ENCODE measurements at places on chromosomes 6 and 20.

DNA sequence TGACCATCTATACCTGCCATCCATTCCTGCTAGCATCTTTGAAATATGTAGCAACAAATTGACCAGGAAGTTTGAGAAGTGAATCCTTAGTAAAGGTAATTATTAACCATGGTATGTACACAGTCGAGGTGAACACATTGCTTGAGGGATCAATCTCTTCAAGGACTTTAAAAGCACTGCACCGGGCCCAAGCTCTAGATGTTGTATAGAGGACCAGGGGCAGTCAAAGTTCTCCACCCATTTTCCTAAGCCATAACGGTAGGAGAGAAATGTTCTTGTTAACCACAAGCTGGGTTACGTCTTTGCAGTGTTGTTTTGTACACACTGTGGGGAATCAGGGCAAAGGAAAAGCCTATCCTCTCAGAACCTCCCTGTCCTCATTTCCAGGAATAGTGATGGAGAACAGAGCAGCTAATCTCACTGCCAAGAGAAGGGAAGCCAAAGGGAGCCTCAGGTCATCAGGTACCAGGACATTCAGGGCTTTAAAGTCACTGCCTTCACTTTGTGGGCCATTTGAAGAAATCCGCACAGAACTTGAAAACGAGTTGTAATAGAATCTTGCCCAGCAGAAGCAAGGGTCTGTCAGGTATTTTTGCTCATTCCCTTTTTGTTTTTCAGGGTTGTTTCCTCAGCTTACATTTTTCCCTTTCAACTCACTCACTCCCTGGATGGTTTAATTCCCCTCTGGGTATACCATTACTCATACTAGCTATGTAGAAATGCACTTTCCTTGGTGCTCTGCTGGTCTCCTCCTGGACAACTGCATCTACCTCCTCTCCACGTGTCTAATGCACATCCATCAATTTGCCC lies 5.3 kb upstream of the PM20D2 start:
- no peak for DNase-seq

- no peak for DNase-seq
Observed at GRCh38 chr6:2976060-2976459, 4.7 kb upstream of the SERPINB6 start.

- DNase-seq, result no peak
Observed at GRCh38 chr6:4894049-4894448, 109.8 kb downstream of the RPP40 start.

DNA sequence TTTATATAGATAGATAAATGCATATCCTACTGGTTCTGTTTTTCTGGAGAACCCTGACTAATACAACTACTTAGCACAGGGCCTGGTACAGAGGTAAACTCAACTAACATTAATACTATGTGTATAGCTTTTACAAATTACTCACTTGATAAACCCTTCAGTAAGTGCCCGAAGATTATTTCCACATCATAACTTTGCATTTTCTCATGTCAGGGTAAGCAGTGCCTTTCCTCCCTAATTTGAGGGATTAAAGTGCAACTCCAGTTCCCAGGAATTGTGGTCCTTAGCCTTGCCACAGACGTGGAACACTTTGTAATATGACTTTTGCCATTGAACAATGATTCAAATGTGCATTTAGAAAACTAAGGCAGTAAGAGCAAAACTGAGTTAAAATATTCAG lies 147.5 kb upstream of the SMLR1 start:
- no peak for DNase-seq

- no peak for DNase-seq
Observed at GRCh38 chr6:138957903-138958302, 30.1 kb downstream of the REPS1 start.

Data from amniotic stem cell (primary cell).